Thymus (tissue), 14 donors: ENCODE measurements at places on chromosomes 4 and X.

- DNase-seq: no peak
Measured at GRCh38 chr4:171583790-171584189, 229.4 kb upstream of the GALNTL6 start.

- no peak for DNase-seq
Measured at GRCh38 chr4:72218953-72219352, 187.2 kb downstream of the NPFFR2 start.

DNA sequence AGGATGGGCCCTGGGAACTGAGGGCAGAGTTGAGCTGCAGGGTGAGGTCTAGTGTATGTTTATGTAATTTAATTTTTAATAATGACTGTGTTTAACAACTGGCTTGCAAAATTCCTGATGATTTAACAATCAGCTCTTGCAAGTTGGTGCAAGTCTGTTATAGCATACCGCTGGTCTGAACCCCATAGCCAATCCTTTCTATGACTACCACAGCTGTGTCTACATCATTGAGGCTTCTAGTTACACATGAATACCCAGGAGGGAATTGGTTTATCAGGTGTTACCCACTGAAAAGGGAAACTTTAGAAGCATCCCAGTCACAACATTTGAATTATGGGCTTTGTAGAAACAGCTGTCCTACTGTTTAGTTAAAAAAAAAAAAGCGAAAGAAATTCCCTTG lies 38.3 kb downstream of the SUPT20HL1 start:
- no peak for DNase-seq

- no peak for DNase-seq
Measured at GRCh38 chrX:131650637-131651410, 107.0 kb downstream of the OR13H1 start.

DNA sequence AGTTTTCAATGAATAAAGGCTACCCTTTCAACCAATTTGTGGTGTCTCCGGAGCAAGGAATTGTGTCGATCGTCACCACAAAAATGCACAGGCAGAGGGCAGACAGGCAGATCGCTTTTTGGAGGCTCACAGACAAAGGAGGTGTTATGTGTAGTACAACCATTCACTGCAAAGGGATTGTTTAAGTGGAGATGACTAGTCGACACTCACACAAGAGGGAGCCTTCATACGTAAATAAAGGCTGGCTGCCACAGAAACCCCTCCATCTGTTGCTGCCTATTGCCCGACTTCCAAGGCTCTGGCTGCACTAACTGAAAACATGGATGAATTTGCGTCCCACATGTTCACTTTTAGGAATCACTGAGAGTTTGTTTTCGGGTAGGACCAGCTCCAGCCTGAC lies 281.1 kb downstream of the NKX6-1 start:
- no peak for DNase-seq

DNA sequence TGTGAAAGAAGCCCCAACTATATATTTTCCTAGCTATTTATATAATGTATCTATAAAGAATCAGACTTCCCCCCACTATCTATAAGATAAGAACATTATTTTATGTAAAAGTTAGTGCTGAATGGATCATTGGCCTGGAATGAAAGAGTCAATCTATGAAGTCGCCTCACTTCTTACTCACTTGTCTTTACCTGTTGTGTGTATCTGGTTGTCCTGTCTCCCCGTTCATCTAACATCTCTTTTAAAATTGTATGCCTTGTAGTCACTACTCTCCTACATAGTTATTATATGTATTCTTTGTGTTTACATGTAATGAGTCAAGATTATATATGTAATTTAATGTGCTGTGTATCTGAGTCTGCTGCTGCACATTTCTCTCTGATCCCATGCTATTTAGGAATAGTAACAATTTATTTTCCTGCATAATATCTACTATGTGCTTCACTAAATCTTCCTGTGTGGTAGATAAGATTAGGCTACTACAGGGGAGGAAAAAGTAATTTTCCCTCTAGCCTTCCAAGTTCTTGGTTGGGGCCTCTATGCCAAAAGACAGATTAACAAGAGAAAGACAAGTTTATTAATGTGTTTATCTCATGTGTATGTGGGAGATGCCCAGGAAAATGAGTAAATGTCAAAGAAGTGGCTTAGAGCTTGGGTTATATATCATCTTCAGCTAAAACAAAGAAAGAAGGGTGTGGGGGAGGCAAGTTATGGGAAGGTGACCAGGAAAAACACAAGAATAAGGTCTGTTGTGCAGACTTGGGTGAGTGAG lies 77.6 kb upstream of the FRMPD4 start:
- no peak for DNase-seq

GRCh38 chr4:79898055-79898454 lies 175.0 kb downstream of the ANTXR2 start:
- DNase-seq: no peak

DNA sequence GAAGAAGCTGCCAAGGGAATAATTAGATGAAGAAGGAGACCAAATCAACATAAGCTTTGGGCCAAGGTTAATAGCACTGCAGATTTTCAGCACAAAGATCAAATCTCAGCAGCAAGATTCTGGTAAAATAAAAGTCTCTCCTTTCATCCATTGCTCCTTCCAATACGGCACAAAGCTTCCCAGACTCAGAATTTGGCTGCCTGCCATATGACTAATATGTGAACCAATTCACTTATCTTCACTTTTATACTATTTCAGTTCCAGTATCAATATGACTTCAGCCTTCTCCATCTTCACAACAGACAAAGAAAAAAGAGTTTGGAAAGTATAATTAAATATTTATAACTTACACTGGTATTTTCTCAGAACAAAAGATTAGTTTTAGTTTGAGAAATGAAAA lies 978.3 kb upstream of the GRID2 start:
- no peak for DNase-seq

DNA sequence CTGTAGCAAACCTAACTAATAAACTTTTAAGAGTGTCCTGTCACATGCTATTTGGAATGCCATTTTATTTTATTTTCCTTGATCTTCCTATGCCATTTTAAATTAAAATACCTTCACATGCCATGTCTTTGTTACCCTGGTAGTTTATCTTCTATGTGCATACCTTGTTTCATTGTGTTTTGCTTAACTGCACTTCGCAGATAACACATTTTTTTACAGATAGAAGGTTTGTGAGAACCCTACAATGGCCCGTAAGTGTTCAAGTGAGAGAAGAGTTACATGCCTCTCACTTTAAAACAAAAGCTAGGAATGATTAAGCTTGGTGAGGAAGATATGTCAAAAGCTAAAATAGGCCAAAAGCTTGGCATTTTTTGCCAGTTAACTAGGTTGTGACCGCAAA lies 744.1 kb downstream of the STIM2 start:
- DNase-seq: no peak

- DNase-seq: no peak
Measured at GRCh38 chr4:64130907-64131306, 278.3 kb downstream of the TECRL start.

DNA sequence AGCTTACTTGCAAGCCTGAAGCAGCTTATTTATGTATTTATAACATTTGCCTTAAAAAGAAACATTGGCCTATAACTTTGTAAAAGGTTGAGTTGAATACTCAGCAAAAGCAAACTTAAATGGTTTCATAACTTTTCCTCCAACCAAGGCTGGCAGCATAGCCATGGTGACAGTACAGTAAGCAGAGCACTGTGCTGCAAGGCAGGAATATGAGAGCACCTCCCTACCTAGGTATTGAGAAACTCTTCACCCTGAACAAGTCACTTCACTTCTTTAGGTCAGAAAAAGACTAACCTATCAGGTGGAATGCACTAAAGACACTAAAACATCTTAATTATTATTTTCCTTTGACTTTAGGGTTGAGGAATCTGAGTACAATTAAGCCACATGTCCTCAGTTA lies 63.9 kb upstream of the GYPA start:
- DNase-seq: no peak

DNA sequence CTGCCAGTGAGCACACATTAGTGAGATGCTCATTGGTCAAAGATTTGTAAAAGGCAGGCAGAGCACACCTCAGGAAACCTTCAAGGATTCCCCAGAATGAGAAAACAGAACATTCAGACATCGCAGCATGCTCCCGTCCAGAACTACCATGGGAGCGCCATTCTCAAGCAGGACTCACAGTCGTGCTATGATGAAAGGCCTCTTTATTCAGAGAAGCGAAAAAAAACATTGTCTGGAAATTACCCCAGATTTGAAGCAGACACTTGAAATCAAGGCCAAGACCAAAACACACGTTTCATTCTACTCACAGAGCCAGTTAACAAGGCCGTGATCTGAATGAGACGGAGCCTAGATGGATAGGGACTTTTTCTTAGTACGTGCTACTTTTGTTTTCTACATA lies 961.8 kb upstream of the TENM3 start:
- no peak for DNase-seq

- DNase-seq: no peak
Measured at GRCh38 chr4:151785484-151786157, 24.8 kb upstream of the GATB start.

DNA sequence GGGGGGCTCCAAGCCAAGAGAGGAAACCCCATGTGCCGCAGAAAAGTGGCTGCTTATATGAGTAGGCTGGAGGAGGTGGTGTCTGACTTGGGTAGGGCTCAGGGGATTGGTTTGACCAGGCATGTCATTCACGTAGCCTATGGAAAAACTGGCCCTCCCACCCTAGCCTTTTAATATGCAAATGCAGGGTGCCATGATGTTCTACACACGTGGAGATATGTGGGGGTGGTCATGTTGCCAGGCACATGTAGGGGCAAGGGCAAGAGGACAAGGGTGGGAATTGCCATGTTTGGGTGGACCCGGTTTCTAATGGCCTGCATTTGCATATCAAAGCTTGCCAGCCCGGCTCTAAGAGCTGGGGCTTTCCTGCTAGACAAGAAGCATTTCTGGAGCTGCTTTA lies 86.9 kb upstream of the SHISA3 start:
- DNase-seq: no peak

DNA sequence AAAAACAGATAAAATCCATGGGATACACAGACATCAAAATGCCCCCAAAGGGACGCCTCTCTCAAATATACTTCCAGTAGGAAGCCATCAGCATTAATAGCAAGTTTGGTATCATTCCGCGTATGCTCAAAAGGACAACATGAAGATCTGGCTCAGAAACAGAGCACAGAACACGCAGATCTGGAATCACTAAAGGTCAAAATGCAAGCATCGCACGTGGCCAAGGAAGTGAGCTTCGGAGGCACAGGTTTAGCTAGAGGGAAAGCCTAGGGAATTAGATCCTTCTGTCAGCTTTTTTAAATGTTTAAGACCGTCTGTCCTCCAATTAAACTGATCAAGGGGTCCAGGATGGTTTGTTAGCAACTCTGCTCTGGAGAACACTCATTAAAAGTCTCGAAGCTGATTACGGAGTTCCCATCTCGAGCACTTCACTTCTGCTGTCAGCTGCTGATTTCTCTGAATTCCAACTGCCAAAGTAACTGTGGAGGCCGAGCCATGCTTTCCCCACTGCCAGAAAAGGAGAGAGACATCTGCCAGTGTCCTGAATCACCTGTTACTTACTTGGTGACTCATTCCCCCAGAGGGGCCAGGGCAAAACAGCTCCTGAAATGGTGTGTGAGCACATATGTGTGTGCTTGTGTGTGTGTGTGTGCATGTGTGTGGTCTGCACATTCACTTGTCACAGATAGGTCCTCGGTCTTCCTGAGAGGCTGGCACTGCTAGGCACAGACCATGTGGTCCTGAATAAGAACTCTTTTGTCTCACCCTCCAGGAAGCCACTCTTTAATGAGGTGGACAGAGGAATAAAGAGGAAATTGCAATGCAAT lies 177.7 kb upstream of the PPARGC1A start:
- no peak for DNase-seq

GRCh38 chrX:25219480-25219879 lies 203.7 kb upstream of the ARX start:
- DNase-seq: no peak

GRCh38 chrX:45762699-45763647 lies 562.3 kb upstream of the DIPK2B start:
- no peak for DNase-seq

DNA sequence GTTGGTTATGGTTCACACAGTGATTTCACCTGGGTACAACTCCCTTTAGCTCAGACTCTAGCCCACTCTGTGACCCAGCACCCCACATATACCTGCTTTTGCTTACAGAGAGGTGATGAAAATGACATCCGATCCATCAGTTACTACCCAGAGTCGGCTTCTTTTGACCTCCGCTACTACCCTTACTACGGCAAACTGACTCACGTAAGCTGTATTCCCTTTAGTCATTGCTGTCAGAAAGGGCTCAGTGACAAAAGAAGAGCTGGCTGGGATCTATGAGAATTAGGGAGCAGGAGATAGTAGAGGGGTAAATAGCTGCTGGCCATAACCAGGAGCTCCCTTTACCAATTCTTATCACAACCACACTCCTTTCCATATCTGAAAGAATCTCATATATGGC lies 16.7 kb downstream of the ATP1B4 start:
- DNase-seq: no peak

GRCh38 chr4:139123910-139124309 lies 53.1 kb downstream of the ELF2 start:
- DNase-seq: no peak

DNA sequence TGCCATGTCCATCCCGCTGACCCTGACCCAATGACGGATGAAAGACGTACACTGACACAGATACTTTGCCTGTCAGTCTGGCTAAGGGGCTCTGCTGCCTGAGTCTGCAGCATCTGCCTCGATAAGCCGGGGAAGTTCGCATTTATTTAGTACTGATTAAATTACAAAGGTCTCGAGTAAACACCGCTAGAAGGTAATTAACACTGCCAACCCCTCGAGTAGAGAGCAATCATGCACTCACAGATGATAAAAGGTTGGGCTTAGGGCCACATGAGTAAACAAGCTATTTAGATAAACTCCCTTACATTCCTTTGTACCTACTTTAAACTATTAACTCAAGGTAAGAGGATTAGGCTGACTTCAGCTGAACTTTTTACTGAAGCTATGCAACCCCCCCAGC lies 16.0 kb upstream of the RBMXL3 start:
- DNase-seq: no peak

DNA sequence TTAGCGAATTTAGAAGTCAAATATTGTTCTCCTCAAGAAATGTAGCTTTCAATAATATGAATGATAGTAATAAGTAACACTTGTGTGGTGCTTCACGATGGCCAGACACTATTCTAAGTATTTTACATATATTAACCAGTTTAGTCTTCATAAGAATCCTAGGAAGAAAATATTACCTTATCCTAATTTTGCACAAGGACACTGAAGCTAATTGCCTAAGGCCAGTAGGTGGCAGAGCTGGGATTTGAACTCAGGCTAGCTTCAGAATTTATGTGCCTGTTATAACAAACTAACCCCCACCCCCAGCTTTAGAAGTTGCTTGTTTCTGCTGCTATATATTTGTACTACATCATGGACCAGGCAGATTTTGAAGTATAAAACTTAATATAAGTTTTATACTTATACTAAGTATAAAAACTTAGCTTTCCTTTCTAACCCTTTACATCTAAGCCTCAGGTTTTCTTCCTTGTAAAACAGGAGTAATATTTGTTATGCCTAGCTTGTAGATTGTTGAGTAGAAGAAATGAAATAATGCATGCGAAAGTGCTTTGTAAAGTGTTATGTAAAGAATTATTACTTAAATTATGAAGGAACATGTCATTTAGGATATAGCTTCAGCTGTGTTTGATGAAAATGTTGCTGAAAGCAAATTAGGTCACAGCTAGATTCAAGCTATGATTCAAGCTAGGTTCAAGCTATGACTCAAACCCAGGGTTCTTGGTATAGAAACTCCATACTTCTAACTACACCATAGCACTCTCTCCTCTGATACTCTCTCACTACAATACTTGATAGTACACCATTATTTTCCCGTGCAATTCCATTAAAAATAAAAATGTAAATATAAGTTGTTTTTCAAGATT lies 4.2 kb upstream of the CDS1 start:
- DNase-seq: no peak

GRCh38 chrX:68795741-68796140 lies 33.1 kb upstream of the EFNB1 start:
- no peak for DNase-seq
